Foreskin fibroblast (primary cell): ENCODE measurements at places on chromosomes 7 and 10.

- DNase-seq = peak; percentile 14
Observed at GRCh38 chr7:42978496-42978895, 46.3 kb downstream of the MRPL32 start.

DNA sequence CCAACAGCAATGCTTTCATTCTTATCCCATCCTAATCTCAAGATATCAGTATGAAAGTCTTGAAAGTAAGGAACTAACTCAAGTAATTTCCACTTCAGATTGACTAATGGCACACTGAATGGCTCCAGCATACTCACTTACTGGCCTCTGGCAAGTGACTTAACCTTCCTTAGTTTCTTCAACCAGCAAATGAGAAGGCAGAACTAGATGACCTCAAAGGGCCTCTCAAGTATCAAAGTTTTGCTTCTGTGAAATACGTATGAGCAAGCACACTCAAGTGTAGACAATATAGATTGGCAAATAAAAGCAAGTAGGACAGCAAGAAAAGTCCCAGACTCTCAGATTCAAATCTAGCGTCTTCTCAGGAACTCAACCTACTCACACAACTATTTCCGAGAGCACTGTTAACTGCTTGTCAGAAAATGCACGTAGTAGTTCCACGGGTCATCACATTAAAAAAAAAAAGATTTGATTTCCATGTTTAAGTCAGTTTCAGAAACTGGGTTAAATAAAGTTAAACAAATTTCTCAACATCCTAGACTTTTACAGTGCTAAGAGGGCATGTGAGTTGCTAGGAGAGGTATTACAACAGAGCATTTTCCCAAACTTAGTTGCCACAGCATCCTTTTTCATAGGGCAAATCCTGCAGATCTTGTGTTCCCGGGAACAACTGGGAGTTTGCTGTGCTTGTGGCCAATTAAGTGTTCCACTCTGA, 276.9 kb upstream of the KLF14 start:
- DNase-seq = peak; percentile 69

GRCh38 chr7:66910789-66911188, 10.2 kb upstream of the TMEM248 start:
- no peak for DNase-seq

- DNase-seq = no peak
Observed at GRCh38 chr7:80748363-80749042, 110.1 kb downstream of the CD36 start.

DNA sequence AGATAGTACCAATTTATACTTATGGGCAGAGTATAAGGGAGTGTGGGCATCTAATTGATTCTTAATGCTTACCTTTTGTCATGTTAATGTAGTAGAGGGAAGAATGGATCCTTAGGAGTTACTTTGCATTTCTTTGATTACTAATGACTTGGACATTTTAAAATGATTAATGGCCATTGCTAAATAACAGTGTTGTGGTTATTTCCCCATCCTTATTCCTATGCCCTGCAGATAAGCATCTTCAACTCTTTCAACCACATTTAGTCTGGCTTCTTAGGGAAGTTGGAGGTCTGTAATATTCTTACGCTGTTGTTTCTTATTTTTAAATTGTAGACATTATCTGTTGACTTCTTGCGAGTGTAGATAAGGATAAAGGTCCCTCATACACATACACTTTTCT, 37.2 kb downstream of the KAT6B start:
- no peak for DNase-seq

DNA sequence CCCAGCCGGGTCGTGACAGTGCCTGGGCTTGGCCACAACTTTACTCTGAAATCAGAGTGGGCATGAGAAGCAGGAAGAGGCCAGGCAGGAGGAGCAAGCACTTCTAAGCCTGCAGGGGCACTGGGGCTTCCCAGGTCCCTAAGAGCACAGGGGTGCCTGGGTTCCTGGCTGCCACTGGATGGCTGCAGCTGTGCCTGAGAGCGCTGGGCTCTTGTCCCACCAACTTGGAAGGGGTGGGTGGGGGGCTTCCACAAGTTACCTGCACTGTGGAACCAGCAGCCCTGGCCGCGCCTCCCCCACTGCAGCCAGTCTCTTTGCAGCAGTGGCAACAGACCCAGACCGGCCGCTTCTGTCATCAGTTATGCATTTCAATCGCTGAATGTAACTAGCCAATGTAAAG, 434.7 kb upstream of the GRM3 start:
- DNase-seq = no peak

GRCh38 chr10:87615856-87616255, 43.8 kb upstream of the PAPSS2 start:
- DNase-seq = no peak

- DNase-seq = no peak
Observed at GRCh38 chr10:35501923-35502322, 103.2 kb upstream of the GJD4 start.

DNA sequence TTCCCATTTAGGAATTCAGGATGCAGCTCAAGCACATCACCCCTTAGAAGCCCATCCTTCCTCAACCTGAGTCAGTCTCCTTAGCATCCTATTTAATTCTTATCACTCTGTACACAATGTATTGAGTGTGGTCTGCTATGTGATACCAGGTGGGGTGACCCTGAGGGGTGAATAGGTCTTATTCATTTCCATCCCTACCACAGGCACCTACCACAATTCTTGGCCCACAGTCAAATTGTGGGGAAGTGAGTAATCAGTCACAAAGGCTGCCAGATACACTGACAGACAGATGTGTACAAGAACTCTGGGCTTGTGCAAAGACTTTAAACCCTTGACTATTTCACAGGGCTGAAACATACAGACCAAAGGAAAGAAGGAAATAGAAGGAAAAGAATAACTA, 560.5 kb downstream of the PARD3 start:
- DNase-seq = peak; percentile 72

GRCh38 chr10:79150444-79150754, 81.6 kb downstream of the ZMIZ1 start:
- no peak for DNase-seq

DNA sequence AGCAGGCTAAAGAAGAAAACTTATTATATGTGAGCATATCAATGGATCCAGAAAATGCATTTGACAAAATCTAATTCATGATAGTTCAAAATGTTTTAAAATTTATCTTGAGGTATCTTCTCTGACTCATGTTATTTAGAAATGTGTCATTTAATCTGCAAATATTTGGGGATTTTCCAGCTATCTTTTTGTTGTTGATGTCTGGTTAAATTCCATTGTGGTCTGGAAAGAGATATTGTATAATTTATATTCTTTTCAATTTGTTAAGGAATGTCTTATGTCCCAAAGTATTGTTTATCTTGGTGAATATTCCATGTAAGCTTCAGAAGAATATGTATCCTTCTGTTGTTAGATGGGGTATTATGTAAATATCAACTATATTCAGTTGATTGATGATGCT, 942.5 kb downstream of the KCNMA1 start:
- no peak for DNase-seq

GRCh38 chr7:98722402-98722801, 105.3 kb downstream of the NPTX2 start:
- no peak for DNase-seq

- DNase-seq = no peak
Observed at GRCh38 chr10:70476249-70477035, 2.1 kb upstream of the PALD1 start.

DNA sequence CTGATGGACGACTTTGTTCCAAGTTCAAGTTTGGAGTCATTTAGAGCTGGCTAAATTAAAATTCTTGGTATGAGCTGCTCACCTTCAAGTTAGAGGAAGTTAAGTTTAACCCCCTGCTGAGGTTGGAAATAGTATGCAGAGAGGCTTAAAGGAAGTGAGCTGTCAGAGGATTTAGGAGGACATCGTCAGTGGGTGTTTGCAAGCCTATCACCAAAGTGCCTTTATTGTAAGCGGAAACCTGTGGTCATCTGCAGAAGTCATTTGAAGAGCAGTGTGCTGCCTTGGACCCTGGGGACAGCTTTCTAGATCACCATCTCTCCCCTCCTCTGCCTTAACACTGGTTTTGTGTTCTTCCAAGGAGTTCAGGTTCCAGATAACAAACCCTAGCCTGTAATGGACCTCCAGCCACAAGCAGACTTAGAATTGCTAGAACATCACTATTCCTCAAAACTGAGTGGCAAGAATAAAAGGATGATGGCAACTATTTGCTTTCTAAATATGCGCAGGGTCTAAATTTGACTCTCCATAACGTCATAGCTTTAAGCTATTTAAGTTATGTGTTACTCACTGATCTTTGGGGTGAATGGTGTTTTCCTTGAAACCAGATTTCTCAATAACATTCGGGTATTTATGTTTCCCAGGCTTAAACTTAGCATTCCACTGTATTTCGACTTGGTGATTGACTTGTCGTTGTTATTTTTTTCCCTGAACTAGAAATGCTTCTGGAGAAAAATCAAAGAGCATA, 93.4 kb downstream of the SLC39A12 start:
- DNase-seq = peak; percentile 10

DNA sequence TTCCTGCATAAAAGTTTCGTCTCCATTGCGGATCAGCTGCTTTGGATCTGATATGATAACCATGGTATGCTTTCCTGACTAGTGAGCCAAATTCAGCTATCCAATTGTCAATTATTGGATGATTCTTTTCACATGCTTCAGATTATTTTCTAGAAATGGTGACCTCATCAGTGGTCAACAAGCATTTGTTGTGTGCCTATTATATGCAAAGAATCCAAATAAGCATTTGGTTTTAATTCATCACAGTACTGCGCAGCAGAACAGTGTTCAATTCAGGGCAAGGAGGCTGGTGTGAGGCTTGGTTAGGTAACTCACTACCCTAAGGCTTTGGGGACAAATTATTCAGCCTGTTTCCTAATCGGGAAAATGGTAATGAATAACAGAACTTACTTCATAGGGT, 200.5 kb downstream of the SKAP2 start:
- no peak for DNase-seq

- no peak for DNase-seq
Observed at GRCh38 chr10:60717852-60718251, 60.4 kb upstream of the CDK1 start.

GRCh38 chr7:103003004-103003403, 71.6 kb downstream of the FBXL13 start:
- DNase-seq = no peak

DNA sequence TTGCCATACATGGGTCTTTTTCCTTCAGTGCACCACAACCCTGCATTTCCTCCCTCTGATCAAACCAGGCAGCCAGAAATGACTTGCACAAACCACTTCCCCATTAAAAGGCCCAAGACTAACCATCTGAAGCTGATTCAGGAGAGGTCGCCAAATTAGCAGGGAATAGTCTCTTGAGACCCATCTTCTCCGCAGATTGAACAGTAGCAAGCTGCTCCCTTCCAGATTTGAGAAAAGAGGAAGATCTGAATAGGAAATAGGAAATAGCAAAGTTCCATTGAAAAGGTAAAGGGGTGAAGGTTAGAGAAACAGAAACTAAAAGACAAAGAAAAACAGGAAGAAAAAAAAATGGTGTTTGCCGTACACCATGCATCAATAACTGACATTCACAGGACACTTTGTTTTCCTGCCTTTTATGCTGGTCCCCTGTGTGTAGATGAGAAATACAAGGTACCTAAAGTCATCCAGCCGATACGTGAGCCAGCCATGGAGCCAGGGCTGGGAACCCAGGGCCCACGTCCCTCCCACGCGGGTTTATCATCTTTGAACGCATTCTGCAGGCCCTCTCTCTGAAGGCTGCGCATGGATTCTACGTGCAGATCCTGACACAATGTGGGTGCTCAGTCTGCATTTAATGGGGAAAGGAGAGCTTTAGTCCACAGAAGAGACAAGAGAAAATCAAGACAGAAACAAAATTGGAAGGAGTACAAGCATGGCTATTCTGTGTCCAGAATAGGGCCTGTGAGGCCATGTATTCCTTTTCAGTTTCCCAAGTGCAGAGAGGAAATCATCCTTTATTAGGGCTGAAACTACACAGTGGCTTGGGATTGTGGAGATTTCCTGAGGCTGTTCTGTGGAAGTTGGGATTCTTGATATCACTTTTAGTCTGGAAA, 268.4 kb upstream of the NPVF start:
- DNase-seq = no peak

DNA sequence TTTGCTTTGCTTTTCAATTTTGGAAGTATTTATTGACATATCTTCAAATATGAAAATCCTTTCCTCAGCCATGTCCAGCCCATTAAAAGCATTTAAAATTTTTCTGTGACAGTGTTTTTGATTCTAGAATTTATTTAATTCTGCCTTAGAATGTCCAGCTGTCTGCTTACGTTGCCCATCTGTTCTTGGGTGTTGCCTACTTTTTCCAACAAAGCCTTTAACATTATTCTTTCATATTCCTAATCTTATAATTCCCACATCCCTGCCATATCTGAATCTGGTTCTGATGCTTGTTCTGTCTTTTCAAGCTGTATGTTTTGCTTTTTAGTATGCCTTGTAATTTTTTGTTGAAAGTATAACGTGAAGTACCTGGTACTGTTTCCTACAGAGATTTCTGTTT, 204.7 kb upstream of the VSTM2A start:
- DNase-seq = no peak

DNA sequence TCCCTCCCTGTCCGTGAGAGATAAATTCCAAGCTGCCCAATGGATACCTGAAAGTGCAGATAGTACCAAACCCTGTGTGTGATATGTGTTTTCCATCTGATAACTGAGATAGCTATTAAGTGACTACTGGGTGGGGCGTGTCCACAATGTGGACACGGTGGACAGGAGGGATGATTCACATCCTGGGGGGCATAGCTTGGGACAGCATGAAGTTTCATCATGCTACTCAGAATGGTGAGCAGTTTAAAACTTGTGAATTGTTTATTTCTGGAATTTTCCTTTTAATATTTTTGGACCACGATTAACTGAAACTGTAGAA, 158.6 kb downstream of the CREB5 start:
- peak; percentile 26 for DNase-seq

- no peak for DNase-seq
Observed at GRCh38 chr7:51973939-51974338, 657.3 kb upstream of the COBL start.

DNA sequence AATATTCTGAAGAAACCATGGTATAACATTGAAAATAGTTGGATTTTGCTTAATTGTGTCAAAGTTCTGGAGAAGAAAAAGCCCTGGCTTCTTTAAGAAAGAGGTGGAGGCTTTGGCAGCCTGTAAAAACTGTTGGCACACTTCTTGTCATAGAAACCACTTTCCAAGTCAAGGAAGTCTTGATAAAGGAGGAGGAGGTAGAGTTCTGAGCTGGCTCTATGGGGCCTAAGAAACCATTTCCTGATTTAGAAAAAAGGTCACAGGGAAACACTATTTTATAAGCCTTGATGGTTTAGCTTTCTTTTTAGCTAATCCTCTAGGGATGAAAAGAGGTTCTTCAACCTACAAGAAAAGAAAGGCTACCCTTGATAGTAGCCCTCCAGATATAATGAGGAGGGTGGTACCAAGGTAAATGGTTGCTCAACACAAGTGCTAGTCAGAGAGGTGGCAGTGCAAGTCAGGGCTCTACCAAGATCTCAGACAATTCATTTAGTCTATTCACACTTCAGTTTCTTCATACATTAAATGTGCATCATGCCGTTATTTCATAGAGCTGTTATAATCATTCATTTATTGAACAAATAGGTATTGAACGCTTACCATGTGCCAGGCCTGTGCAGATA, 346.9 kb downstream of the RNLS start:
- no peak for DNase-seq

- no peak for DNase-seq
Observed at GRCh38 chr10:103021900-103022293, 103.8 kb downstream of the CNNM2 start.

GRCh38 chr10:94083662-94084265, 90.0 kb downstream of the PLCE1 start:
- DNase-seq = no peak

GRCh38 chr7:50101873-50102272, 8.8 kb upstream of the ZPBP start:
- no peak for DNase-seq

- DNase-seq = no peak
Observed at GRCh38 chr7:47574482-47575329, 7.2 kb downstream of the TNS3 start.
